AG20443 (cell line): ENCODE measurements at places on chromosomes 16 and 17.

DNA sequence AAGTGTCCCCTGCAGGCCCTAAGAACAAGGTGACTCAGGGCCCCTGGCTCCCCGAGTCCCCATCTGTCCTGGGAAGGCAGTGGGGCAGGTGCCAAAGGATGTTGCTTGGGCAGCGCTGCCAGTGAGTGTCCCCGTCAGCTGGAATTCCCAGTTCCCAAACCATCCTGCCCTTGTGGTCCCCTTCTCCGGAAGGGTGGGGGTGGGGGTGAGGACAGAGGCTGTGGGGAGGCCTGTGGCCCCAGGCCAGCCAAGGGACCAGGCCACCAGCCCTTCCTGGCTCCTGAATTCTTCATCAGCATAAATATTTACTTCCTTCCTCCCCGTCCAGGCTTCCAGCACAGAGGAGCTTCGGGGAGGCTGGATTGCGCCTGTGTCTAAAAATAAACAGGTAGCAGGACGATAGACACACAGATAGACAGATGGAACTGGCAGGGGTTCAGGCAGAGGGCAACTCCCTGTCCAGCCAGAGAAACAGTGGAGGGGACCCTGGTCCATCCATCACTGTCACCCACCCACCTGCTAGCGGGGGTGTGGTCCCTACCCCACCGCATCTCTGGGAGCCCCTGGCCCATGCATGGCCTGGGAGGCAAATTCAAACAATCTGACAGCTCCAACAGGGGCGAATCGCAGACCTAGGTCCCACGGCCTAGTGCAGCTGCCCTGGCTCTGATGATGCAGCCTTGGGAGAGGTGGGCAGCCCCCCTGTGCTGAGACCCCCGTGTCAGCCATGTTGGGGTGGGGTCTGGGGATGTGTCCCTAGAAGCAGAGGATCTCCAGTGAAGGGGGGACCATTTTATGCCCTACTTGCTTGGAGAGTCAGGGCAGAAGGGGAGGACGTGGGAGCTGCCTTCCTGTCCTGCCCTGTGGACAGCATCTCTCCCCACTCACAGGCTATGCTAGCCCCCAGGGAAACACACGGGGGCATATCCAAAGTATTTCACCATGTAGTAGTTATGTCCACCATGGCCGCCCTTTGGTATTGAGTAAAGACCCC, 13.2 kb downstream of the GLIS2 start:
- DNase-seq: no peak

DNA sequence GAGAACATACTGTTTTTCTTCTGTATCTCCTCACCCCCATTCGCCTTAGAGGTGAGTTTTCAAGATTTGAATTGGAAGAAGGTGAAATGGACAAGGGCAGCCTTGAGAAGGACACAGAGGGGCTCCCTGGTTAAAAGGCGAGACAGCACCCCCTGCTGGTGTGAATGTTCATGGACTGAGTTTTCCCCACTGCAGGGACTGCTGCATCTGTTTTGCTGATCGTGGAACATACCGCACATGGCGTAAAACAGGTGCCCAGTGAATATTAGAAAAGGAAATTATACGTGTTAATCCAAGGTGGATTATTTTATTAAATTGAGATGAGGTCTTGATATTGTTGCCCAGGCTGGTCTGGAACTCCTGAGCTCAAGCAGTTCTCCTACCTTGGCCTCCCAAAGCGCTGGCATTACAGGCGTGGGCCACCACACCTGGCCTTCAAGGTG, 54.5 kb downstream of the NDE1 start:
- DNase-seq: peak; percentile 90

GRCh38 chr16:61798741-61799140, 237.5 kb downstream of the CDH8 start:
- no peak for DNase-seq

DNA sequence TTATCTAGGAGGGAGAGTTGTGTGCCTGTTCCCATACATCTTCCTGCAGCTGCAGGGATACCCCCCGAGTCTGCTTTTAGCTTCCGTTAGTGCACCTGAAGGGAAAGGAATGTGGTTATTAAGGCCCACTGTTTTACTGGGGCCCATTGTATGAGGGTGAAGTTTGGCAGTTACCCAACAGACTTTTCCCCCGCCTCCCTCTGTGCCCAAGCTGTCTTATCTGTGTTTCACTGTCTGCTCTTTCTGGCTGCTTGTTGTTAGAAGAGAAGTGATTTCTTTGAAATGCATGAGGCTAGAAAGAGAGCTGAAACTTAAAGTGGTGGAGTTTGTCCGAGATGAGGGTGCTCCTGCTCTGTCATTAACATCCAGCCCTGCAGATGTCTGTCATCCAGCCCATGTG, 7.4 kb upstream of the OR1A2 start:
- no peak for DNase-seq

DNA sequence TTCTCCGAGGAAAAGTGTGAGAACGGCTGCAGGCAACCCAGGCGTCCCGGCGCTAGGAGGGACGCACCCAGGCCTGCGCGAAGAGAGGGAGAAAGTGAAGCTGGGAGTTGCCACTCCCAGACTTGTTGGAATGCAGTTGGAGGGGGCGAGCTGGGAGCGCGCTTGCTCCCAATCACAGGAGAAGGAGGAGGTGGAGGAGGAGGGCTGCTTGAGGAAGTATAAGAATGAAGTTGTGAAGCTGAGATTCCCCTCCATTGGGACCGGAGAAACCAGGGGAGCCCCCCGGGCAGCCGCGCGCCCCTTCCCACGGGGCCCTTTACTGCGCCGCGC, at the start of gene ERBB2:
Gene ERBB2 (plus strand): TSS at position 247 of the 330 bp plus-strand sequence. CDS start 175 bp downstream, outside the sequence.
- peak; percentile 91 for DNase-seq

DNA sequence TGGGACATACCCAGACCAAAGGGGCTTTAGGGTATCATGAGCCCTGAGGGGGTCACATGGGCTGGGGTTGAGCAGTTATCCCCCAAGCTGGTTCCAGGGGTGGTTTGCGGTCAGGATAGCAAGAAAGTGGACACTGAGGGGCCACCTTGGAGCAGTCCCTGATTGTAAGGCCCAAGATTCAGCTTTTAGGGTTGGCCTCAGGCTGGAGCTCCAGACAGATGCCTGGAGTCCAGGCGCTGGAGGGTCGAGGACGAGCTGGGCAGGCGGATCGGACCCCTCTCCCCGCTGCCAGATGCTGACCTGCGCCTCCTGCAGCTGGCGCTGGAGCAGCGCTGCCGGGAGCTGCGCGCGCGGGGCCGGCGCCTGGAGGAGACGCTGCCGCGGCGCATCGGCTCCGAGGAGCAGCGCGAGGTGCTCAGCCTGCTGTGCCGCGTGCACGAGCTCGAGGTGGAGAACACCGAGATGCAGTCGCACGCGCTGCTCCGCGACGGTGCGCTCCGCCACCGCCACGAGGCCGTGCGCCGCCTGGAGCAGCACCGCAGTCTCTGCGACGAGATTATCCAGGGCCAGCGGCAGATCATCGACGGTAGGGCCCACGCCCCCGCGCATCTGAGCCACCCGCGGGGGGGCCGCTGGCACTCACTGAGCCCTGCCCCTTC, 10.0 kb downstream of the BTBD17 start:
- no peak for DNase-seq

- no peak for DNase-seq
Measured at GRCh38 chr16:56967733-56968132, 6.0 kb downstream of the CETP start.

- DNase-seq: peak; percentile 37
Measured at GRCh38 chr17:31724026-31724425, 135.0 kb downstream of the COPRS start.

DNA sequence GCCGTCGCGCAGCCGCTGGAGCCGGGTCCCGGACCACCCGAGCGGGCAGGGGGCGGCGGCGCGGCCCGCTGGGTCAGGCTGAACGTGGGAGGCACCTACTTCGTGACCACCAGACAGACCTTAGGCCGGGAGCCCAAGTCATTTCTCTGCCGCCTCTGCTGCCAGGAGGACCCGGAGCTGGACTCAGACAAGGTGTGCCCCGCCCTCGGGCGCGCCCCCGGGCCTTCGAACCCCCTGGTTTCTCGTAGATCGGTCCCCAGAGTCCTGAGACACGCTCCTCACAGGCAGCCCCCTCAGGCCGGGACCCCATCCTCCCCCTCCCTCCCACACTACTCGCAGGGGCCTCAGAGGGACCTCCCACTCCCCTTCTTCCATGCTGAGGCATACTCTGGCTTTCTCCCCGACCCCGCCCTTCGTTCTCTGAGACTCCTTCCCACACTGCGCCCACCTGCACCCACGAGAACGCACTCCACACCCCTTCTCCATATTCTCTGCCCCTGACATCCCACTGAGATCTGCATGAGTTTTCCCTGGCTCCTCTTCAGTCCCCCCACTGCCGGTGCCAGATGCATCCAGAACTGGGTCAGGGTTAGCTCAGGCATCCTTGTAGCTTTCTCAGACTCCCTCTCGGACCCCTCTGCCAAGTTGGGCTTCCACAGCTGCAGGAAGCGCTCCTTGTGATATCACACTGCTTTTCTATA, 523 bp downstream of the KCTD2 start:
- no peak for DNase-seq

- no peak for DNase-seq
Measured at GRCh38 chr16:56862776-56863175, 2.2 kb upstream of the SLC12A3 start.

DNA sequence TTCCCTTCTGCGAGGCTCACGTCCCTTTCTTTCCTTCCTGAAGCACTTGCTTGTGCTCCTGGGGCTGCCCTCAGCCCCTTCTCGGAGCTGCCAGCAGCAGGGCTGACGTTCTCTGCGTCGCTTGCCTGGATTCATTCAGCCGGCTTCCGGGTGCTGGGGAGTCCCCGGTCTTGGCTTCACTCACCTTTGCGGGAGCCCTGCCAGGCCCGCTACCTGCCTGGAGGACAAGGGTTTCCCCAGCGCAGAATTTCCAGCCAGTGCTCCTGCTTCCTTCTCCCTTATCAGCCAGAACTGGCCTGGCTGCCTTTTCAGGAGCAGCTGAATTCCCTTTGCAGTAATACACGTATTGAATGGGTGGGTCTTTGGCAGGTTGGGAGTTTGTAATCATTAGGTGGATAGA, 22.1 kb upstream of the IL17C start:
- DNase-seq: no peak

- DNase-seq: no peak
Measured at GRCh38 chr17:40517981-40518380, 16.6 kb upstream of the TNS4 start.

DNA sequence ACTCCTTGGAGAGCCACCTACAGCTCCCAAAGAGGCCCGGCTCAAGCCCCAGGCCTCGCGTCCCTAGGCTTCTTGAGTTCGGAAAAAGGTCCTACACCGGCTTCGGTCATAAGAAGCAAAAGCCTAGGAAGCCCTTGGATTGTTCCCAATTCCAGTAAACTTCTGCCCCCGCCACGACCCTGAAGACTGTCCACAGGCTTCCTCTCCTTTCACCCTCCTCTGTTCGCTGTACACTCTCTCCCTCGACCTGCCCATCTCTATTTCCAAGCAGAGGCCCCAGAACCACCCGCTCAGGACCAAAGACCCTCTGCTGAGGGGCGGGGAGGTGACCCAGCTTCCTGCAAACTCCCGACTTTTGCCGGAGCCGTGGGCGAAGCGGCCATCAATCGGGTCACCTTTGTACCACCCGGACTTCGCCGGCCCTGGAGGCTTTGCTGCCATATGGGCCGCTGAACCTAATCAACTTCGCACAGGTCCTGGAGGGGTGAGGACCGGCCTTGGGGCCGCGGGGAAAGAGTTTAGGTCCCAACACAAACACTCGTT, 2.7 kb downstream of the HOXB2 start:
- DNase-seq: no peak

- peak; percentile 72 for DNase-seq
Measured at GRCh38 chr17:19384723-19385391, 2.1 kb downstream of the MFAP4 start.

GRCh38 chr16:49780433-49780832, 75.5 kb downstream of the ZNF423 start:
- DNase-seq: no peak

DNA sequence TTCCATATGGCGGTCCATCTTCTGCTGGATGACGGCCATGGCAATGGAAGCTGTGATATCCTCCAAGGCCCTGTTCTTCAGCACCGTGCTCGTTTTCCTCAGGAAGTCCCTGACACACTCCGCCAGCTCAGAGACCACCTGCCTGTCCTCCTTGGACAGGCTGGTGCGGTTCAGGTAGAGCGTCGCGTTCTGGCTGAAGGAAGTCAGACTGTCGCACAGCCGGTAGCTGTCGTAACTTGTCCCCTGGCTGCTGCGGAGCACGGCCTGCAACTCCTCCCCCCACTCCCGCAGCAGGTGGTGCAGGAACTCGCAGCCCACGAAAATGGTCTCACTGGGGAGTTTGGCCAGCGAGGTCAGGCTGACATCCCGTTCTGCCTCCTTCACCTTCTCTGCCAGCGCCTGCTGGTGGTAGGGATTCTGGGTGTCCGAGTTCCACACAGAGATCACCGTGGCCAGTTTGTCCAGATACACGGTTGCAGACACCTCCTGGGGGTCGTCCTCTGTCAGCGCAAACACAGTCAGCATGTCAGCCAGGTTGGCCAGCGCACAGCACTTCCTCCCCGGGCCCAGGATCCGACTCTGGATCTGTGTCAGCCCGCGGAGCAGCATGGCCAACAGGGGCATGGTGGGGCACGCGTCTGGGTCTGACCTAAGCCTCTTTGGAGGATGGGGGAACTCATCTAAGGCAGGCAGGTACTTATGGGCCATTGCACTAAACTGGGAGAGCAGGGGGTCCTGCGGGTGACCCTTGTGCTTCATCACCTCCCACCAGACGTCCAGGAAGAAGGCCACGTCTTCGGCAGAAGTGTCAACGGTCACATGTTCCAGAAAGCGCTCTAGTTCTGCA, 5.1 kb downstream of the GEMIN4 start:
- DNase-seq: no peak

- peak; percentile 82 for DNase-seq
Measured at GRCh38 chr16:27547134-27547533, 2.6 kb downstream of the GTF3C1 start.

- DNase-seq: peak; percentile 42
Measured at GRCh38 chr16:54526916-54527315, 240.3 kb upstream of the IRX3 start.

- DNase-seq: no peak
Measured at GRCh38 chr17:78555746-78556401, 21.3 kb downstream of the DNAH17 start.

DNA sequence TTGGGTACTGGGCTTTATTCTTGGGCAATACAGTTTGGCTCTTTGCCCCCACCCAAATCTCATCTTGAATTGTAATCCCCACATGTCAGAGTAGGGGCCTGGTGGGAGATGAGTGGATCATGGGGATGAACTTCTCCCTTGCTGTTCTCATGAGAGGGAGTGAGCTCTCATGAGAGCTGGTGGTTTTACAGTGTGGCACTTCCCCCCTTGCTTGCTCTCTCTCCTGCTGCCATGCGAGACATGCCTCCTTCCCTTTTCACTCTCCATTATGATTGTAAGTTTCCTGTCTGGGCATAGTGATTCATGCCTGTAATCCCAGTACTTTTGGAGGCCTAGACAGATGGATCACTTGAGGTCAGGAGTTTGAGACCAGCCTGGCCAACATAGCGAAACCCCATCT, 18.1 kb upstream of the CNEP1R1 start:
- DNase-seq: no peak

- DNase-seq: no peak
Measured at GRCh38 chr17:57524839-57525568, 220.1 kb downstream of the CCDC182 start.

GRCh38 chr17:61462719-61463315, 10.6 kb downstream of the TBX4 start:
- DNase-seq: no peak

- no peak for DNase-seq
Measured at GRCh38 chr16:79093554-79093967, 507.0 kb downstream of the MAF start.
